ENCODE measurements at places on chromosomes 16 and 17. TPM values are rescaled to one million over a fixed set of nuclear protein-coding genes. Genes with fewer than 3 reads are reported as not detected.

- DNase-seq, result no peak
Measured at GRCh38 chr17:42309142-42309541, 20.8 kb downstream of the STAT5A start.

- DNase-seq, result no peak
Measured at GRCh38 chr16:50460538-50461399, 87.4 kb upstream of the NKD1 start.

DNA sequence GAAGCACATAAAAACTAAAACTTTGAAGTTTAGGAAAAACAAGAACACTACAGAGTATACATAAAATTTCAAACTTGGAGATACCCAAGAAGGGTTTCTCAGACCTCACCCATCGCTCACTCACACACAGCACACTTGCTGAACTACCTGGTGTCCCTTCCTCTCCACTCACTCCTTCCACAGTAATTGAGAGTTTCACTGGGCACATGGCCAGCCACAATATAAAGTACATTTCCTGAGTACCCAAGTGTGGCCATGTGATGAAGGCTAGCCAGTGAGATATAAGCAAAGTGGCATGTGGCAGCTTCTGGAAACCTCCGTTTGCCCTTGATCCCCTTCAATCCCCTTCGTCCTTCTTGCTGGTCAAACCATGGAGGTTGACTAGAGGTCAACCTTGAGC is 11.9 kb downstream of the TOX3 start:
- no peak for DNase-seq

The MYL11 gene
- total RNA-seq, result 10.4 TPM

All from type B pancreatic cell (in vitro differentiated cells).